ENCODE measurements at places on chromosomes 2 and 18.

- DNase-seq = no peak
Observed at GRCh38 chr2:25312958-25313710, 28.6 kb downstream of the DNMT3A start.

- no peak for DNase-seq
Observed at GRCh38 chr18:75016025-75016717, 192.8 kb downstream of the PTGR3 start.

- no peak for DNase-seq
Observed at GRCh38 chr2:38274286-38275276, 102.5 kb downstream of the ATL2 start.

GRCh38 chr2:227340106-227340505, 15.1 kb downstream of the MFF start:
- no peak for DNase-seq

Measured in T-cell (primary cell).